GM06990 (cell line): ENCODE measurements at places on chromosomes 16 and 17.

GRCh38 chr16:73185737-73186136 is 137.8 kb upstream of the ZFHX3 start:
- DNase-seq = no peak

GRCh38 chr17:50137042-50137441 is 7.1 kb upstream of the SAMD14 start:
- no peak for DNase-seq

GRCh38 chr17:48198950-48199541 is 91.5 kb downstream of the SNX11 start:
- no peak for DNase-seq

GRCh38 chr16:19137201-19138128 is 23.7 kb downstream of the ITPRIPL2 start:
- no peak for DNase-seq

DNA sequence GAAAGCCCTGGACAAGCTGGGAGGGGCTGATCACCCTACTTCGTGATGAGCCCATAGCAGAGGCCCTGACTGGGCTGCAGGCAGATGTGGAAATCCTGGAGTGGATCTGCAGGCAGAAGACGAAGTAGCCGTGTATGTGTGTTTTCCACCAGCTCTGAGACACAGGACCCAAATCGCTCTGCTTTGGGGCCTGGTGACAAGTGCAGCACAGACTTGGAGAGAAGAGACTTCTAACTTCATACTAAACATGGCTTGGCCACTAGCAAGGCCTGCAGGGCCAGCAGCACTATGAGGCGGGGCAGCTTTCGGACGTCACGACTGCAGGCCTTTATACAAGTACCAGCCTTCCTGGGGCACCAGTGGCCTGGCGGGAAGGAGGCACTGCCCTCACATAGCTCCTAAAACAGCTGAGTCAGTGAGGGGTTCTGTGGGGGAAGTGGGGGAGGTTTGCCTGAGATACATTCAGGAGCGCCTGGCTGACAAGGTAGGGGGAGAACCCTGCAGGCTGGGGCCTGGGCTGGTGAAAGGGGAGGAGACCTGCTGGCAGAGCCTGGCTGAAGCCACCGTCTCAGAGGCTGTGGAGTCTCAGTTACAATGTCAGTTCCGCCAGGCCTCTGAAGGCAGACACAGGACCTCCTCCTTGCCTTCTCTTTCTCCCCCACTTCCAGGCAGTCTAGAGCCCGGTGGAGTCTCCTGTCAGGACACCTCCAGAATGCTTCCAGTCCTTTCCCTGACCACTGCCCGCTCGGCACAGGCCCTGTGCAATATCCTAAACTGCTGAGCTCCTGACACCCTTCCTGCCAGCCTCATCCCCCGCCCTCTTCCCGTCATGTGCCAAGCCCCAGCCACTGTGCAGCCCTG is 73.4 kb downstream of the WSB1 start:
- no peak for DNase-seq

DNA sequence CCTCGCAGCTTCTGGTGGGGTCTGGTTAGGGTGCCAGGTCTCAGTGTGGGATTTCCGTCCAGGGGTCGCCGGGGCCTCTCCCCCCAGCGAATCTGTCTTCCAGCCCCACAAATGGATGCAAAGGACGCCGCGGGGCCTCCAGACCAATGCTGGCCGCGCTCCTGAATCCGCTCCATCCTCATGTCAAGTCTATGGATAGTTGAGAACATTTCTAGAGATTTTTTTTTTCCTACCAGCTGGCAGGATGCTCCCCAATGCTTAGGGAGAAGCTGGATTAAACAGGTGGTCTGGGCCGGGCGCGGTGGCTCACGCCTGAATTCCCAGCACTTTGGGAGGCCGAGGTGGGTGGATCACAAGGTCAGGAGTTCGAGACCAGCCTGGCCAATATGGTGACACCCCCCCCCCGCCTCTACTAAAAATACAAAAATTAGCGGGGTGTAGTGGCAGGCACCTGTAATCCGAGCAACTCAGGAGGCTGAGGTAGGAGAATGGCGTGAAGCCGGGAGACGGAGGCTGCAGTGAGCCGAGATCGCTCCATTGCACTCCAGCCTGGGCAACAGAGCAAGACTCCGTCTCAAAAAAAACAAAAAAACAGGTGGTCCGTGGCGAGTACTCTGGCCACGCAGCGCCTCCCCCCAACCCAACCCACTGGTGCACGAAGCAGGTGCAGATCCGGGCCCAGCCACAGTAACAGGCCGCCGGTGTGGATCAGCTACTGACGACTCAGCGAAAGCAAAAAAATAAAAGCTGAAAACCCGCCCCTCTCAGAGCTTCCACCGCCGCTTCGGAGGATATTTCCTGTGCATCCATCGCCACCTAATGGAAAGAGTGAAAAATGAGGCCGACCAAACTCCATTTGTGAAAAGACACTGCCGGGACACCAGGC is 1.1 kb upstream of the NXN start:
- peak; percentile 72 for DNase-seq

GRCh38 chr16:57623251-57624043 is 5.0 kb upstream of the ADGRG1 start:
- no peak for DNase-seq

- DNase-seq = no peak
Measured at GRCh38 chr16:9053006-9053601, 38.3 kb upstream of the HAPSTR1 start.

DNA sequence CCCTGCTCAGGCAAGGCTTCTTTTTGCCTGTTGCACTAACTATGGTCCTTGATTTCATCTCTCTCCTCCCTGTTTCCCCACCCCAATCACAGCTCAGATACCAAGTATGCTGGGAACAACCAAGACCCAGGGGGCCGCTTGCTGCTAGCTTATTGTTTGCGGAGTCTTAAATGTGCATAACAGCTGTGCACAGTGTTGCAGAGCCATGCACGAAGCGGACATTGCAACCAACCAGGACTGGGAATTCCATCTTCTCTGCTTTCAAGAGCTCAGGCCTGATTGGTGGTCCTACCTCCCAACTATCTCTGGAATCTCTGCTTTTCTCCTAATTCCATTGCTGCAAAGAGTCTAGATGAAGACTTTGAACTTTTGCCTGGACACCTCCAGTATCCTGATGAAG is 281.3 kb upstream of the TNRC6C start:
- no peak for DNase-seq

GRCh38 chr17:7748076-7748775 is 30.7 kb downstream of the DNAH2 start:
- DNase-seq = no peak

- no peak for DNase-seq
Measured at GRCh38 chr16:83044589-83044988, 417.8 kb downstream of the CDH13 start.

GRCh38 chr17:50087246-50087911 is 7.8 kb upstream of the PDK2 start:
- DNase-seq = peak; percentile 55

DNA sequence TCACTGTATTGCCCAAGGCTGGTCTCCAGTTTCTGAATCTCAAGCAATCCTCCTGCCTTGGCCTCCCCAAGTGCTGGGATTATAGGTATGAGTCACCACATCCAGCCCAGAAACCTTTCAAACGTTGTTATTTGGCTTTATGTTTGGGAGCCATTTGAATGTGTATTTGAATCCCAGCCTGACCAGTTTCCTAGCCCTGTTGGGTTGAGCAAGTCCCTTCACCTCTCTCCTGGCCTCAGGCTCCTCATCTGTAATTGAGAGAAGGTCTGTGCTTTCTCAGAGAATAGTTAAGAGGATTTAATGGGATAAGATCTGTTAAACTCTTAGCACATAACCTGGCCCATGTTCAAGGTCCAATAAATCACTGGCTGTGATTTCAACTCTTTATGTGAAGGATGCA is 385.8 kb upstream of the RBFOX1 start:
- DNase-seq = no peak

- no peak for DNase-seq
Measured at GRCh38 chr16:88349903-88350900, 32.6 kb upstream of the ZNF469 start.

- DNase-seq = no peak
Measured at GRCh38 chr16:76265434-76266045, 11.7 kb upstream of the CNTNAP4 start.

DNA sequence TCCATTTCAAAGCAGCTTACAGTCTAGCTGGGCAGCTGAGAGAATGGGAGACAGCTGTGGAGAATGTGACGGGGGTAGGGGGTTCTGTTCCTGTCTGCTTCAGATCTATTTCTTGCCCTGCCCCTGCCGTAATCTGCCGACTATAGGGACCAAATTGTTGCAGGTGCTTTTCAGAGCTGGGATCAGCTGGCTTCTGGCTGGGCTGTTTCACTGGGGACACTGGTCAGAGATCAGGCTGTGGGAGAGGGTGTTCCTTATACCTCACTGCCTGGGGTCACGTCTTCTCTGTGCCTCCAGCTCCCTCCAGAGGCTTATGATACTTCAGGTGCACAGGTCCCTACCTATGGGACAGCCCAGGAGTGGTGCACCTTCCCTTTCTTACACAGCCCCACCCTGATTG is 514.9 kb upstream of the GOT2 start:
- DNase-seq = no peak

GRCh38 chr17:56172517-56172982 is 19.3 kb downstream of the ANKFN1 start:
- no peak for DNase-seq

GRCh38 chr16:87713451-87714229 is 52.1 kb downstream of the KLHDC4 start:
- DNase-seq = no peak

GRCh38 chr16:49956915-49957314 is 68.1 kb upstream of the CNEP1R1 start:
- DNase-seq = no peak

- no peak for DNase-seq
Measured at GRCh38 chr17:72494566-72494965, 373.7 kb downstream of the SOX9 start.

GRCh38 chr17:72165867-72166439 is 45.1 kb downstream of the SOX9 start:
- DNase-seq = no peak

DNA sequence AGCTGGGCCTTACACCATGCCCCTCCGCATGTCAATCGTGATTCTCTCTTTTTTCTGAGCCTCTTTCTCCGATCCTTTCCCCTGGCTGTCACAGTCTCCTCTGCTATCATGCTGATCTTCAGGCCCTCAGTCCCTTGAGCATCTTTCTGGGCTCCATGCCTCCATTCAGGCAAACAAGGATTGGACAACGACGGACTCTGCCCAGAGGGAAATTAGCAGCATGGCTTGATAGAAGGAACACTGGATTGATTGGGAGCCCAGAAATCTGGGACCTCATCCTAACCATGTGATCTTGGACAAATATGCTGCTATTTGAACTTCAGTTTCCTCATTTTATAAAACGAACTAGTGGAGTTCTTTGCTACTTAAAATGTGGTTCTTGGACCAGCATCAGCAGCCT is 19.6 kb upstream of the PHF12 start:
- no peak for DNase-seq

DNA sequence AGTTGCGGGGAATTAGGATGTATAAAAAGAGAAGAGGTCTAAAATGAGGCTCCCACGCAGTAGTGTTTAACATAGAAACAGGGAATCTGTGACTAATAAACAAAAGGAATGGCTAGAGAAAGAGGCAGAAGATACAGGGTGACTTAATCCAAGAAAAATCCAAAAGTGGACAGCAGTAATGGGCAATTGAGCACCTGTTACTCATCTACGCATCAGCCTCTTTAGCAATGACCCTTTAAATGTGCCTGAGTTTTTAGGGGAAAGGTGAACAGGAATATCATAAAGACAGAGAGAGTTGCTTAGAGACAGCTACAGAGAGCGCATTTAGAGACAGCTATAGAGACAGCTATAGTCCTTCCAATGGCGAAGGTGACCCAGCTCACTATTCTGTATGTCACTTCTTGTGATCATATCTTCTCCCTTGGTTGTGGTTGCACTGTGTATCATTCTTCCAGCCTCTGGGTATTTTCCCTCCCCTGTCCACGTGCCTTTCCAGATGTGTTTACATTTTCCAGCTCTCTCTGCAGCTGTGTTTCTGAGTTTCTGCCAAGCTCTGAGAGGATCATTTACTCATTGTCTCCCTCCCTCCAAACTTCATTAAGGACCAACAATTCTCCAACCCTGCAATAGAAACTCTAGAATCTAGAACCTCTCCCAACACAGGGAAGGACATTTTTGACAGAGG is 61.5 kb downstream of the MYOCD start:
- DNase-seq = no peak

GRCh38 chr16:1108299-1109252 is 12.5 kb upstream of the C1QTNF8 start:
- no peak for DNase-seq

- no peak for DNase-seq
Measured at GRCh38 chr16:85912211-85912974, 13.4 kb downstream of the IRF8 start.

DNA sequence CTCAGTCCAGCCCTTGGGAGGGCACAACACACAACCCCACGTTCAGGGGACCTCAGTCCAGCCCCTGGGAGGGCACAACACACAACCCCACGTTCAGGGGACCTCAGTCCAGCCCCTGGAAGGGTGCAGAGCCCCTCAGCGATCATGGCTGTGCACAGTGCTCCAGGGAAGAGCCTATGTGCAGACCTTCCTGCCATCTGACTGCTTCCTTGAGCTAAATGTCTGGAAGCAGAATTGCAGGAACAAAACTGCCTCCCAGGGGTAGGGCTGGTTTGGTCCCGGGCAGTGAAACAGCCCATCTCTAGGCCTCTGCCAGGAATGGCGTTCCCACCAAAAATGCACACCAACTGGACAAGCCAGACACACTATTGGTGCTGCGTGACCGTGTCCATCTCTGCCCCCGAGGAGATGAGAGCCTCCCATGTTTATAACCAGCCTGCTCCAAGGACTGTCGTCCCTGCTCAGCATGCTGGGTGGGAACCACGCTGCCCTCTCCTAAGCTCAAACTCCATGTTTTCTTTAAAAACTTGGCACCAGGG is 44.0 kb downstream of the ZNF276 start:
- DNase-seq = no peak

GRCh38 chr17:13520899-13521572 is 80.7 kb downstream of the HS3ST3A1 start:
- DNase-seq = peak; percentile 29

- DNase-seq = no peak
Measured at GRCh38 chr17:82935966-82936767, 96.3 kb upstream of the ZNF750 start.
